Temporal lobe (tissue), 4 donors: ENCODE measurements at places on chromosomes 2 and 18. TPM values are rescaled to one million over a fixed set of nuclear protein-coding genes. Genes with fewer than 3 reads are reported as not detected.

The DQX1 gene
- 0.98 TPM for total RNA-seq

The CDH7 gene
- total RNA-seq, result 2.7 TPM

The ALMS1 gene
- total RNA-seq, result 49.9 TPM

The DPP10 gene
- 50.9 TPM for total RNA-seq

The GAL3ST2 gene
- total RNA-seq, result 0.74 TPM

The RAD51AP2 gene
- 0.25 TPM for total RNA-seq

The PCGF1 gene
- 4.9 TPM for total RNA-seq

The ACOXL gene
- not detected for total RNA-seq

The LOXHD1 gene
- 0.25 TPM for total RNA-seq

The HOXD13 gene
- total RNA-seq, result not detected

The AQP12B gene
- total RNA-seq, result not detected

The RBBP8 gene
- 9.8 TPM for total RNA-seq

The C2orf78 gene
- total RNA-seq, result not detected

The G6PC2 gene
- total RNA-seq, result not detected

The IGFBP5 gene
- 34.9 TPM for total RNA-seq

The CCDC150 gene
- total RNA-seq, result 3.4 TPM

The MROH2A gene
- not detected for total RNA-seq

The CD207 gene
- total RNA-seq, result not detected

The HS6ST1 gene
- 48.7 TPM for total RNA-seq

The REG1B gene
- total RNA-seq, result not detected

The GAD1 gene
- total RNA-seq, result 78.2 TPM

The ELAC1 gene
- total RNA-seq, result 8.9 TPM
